ENCODE measurements at places on chromosomes 4 and X.

GRCh38 chr4:100306018-100306417 is 115.8 kb upstream of the DDIT4L start:
- no peak for DNase-seq

DNA sequence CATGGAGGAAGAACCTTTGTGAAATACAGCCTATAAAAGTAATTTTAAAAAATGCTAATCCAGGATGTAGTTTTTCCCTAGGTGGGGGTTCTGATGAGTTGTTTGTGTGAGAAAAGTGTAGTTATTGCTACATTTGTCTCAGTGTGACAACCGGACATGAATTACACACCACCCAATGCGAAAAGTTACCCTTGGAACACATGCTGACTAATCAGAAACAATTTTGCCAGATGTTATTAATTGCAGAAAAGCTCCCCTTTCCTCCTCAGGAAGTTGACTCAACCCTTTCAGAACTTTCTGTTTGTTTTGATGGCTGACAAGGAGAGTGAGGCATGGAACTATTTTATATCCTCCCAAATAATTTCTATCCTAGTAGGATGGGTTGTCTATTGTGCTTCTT is 38.1 kb upstream of the EDA2R start:
- no peak for DNase-seq

GRCh38 chrX:137684591-137684990 is 118.7 kb downstream of the ZIC3 start:
- no peak for DNase-seq

- no peak for DNase-seq
Observed at GRCh38 chr4:151052785-151053184, 37.7 kb upstream of the LRBA start.

- no peak for DNase-seq
Observed at GRCh38 chr4:27081675-27082586, 221.3 kb downstream of the STIM2 start.

DNA sequence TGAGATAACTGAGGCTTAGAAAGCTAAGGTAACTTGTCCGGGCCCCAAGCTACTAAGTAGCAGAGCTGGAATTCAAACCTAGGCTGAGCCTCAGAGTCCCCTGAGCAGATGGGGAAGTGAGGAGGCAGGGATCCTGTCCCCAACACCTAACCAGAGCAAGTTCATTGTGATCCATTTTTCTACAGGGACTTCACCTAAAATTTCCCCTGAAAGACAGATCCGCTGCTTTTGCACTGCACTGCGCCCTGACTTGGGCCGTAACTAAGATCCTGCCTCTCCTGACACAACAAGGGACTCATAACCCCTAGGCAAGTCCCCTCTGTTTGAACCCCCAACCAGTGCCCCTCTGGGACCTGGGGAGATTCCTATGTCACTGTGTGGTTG is 25.6 kb upstream of the MTM1 start:
- no peak for DNase-seq

DNA sequence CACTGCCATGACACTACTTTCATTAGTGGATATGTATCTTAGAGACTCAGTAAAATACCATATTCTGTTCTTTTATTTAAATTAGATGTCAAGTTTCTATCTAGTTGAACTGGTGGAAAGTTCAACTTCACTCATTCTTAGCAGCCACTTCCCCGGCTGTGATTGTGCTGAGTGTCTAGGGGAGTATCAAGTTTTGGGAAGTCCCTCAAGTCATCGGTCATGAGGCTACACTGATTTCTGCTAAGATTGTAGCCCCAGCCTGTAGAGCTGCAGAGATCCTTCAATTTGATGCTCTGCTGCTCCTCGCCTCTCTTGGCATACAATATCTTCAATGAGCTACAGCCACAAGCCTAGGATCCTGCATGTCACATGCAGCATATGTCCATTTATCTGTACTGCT is 53.9 kb downstream of the DMP1 start:
- no peak for DNase-seq

DNA sequence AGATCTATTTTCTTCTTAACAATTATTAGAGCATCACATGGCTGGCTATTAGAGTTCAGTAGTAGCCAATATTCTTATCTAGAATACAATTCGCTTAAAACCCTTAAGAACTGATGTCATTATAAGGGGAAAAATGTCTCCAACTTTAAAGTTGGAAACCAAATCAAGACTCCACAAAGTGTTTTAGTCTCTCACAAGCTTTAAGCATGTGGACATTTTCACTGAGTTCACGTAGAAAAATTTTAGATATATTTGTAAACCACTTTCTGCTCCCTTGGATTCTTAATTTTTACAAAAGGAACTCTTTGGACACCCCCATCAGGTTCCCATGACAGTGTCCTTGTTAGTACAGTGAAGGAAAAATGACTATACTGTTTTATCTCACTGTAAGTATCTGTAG is 123.9 kb upstream of the NAP1L5 start:
- no peak for DNase-seq

- no peak for DNase-seq
Observed at GRCh38 chr4:124337874-124338273, 374.7 kb downstream of the ANKRD50 start.

DNA sequence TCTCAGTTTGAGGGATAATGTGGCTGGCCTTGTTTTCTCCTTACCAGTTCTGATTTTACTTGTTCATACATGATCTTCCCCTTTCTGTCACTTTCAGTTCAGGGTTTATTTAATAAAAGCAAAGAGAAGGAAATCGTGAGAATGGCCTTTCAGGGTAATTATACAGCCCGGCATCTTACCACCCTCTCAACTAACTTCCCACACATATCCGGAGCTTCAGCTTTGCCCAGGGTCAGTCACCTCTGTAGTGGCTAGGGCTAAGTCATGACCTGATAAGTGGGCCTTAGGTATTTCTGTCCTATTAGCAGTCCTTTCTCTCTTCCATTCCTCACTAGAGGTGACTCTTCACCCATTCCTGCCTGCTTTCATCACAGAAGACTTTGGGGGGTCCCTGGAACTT is 15.8 kb downstream of the TRPC5 start:
- DNase-seq: no peak

DNA sequence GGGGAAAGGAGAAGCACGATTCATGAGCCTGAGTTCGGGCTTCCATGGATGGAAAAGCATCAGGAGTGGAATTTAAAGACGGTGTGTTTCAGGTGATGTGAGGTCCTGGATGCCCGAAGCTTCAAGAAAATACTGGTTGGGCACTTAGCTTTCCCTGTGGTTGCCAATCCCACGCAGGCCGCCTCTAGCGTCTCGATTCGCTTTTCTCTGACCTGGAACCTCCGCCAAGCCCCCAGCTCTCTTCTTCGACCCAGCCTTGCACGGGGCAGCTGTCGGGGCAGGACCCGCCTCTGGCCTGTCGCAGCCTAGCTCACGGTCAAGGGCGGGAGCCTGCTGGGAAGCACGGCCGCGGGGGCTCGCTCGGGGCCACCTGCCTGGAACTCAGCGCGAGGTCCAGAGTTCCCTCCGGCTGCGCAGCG is 308 bp upstream of the TLR2 start:
- DNase-seq: no peak

- DNase-seq: no peak
Observed at GRCh38 chrX:37455381-37455780, 106.2 kb downstream of the PRRG1 start.

DNA sequence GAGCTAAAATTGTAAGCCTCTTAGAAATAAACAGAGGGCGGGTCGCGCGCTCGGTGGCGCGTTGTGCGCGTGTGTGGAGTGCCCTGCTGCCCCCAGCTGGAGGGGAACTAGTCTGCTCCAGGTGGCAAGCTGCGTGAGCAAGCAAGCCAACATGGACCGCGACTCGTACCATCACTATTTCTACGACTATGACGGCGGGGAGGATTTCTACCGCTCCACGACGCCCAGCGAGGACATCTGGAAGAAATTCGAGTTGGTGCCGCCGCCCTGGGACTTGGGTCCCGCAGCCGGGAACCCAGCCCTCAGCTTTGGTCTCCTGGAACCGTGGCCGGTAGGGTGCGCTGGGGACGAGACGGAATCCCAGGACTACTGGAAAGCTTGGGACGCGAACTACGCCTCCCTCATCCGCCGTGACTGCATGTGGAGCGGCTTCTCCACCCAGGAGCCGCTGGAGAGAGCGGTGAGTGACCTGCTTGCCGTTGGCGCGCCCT is 66.1 kb downstream of the DNAAF6 start:
- peak; percentile 23 for DNase-seq

DNA sequence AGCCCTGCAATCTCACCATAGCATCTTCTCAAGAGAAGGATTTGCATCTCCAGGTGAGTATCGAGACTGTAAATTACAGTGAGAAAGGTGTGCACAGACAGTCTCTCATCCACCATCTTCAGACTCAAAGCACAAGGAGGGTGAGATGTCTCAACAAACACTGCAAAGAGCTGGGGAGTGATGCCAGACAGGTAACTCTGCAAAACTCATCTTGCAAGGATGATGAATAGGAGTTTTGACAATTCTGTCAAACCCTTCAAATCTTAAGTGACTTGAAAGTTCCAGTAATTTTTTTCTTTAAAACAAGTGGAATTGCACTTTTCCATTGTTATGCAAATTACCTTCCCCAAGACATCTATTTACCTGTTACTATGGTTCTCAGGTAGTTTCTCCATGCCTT is 277.2 kb upstream of the VCX3A start:
- no peak for DNase-seq

DNA sequence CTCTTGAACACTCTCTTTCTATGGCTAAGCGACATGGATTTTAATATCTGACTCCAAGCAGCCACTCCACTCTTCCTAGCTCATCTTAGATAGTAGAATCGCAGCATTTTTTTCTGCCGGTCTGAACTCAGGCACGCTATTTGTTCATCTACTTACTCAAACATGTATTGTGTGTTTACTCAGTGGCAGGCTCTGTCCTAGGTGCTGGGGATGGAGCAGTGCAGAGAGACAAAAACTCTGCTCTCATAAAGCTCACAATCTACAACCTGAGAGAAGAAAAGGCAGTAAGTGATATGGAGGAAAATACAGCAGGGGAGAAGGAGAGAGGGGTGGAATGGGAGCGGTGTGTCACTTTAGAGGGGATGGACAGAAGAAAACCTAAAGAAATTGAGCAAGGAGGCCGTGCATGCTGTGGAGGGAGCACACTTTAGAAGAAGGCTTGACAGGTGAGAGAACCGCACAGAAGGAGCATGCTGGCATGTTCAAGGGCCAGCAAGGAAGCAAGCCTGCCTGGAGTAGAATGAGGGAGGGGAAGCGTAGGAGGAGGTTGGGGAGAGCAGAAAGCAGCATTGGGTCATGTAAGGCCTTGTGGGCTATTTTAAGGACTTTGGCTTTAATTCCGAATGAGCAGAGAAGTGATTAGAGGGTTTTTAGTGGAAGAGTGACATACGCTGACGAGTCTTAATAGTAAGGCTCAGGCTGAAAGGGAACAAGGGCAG is 132.0 kb downstream of the ANK2 start:
- no peak for DNase-seq
